ENCODE measurements at places on chromosomes 3 and 15. TPM values are rescaled to one million over a fixed set of nuclear protein-coding genes. Genes with fewer than 3 reads are reported as not detected.

Gene MASP1
- polyA plus RNA-seq = not detected

Gene ITIH3
- not detected for polyA plus RNA-seq

Gene GMPPB
- polyA plus RNA-seq = 40.7 TPM

Gene PLSCR2
- not detected for polyA plus RNA-seq

Gene AMT
- 1.7 TPM for polyA plus RNA-seq

Gene FOXB1
- polyA plus RNA-seq = not detected

Gene GPR62
- polyA plus RNA-seq = not detected

Gene EBLN2
- polyA plus RNA-seq = 0.42 TPM

Gene ARPP21
- polyA plus RNA-seq = not detected

Gene RBMS3
- polyA plus RNA-seq = 6.6 TPM

Gene MYZAP
- polyA plus RNA-seq = 1.0 TPM

Gene CCRL2
- polyA plus RNA-seq = not detected

Gene BAHD1
- 6.6 TPM for polyA plus RNA-seq

Gene GOLGA8N
- polyA plus RNA-seq = 0.26 TPM

Gene CTXN2
- polyA plus RNA-seq = not detected

Gene ZNF662
- 0.12 TPM for polyA plus RNA-seq

Gene MAGEL2
- polyA plus RNA-seq = not detected

Gene SEMA4B
- polyA plus RNA-seq = 85.9 TPM

Gene SCAANT1
- not detected for polyA plus RNA-seq

Gene KIF15
- 3.8 TPM for polyA plus RNA-seq

Gene LCMT2
- polyA plus RNA-seq = 13.2 TPM

Gene ST8SIA2
- 0.42 TPM for polyA plus RNA-seq

Gene LRRC2
- polyA plus RNA-seq = 0.03 TPM

Gene CPNE9
- not detected for polyA plus RNA-seq

Gene RARRES1
- polyA plus RNA-seq = 0.67 TPM

Gene POPDC2
- 0.12 TPM for polyA plus RNA-seq

Gene ARNT2
- 0.34 TPM for polyA plus RNA-seq

Gene BMF
- 0.22 TPM for polyA plus RNA-seq

Gene WDR49
- not detected for polyA plus RNA-seq

Gene GOLGA8R
- polyA plus RNA-seq = 0.09 TPM

Gene ITPKA
- 0.63 TPM for polyA plus RNA-seq

Gene MAP6D1
- polyA plus RNA-seq = 4.0 TPM

Gene TUSC7
- polyA plus RNA-seq = not detected

Gene PSTPIP1
- polyA plus RNA-seq = 2.1 TPM

Gene TEX55
- polyA plus RNA-seq = 0.05 TPM

Gene MME
- 8.4 TPM for polyA plus RNA-seq

Gene SLC12A6
- polyA plus RNA-seq = 7.8 TPM
